Tibial nerve (tissue), 4 donors: ENCODE measurements at places on chromosomes 2 and 18.

DNA sequence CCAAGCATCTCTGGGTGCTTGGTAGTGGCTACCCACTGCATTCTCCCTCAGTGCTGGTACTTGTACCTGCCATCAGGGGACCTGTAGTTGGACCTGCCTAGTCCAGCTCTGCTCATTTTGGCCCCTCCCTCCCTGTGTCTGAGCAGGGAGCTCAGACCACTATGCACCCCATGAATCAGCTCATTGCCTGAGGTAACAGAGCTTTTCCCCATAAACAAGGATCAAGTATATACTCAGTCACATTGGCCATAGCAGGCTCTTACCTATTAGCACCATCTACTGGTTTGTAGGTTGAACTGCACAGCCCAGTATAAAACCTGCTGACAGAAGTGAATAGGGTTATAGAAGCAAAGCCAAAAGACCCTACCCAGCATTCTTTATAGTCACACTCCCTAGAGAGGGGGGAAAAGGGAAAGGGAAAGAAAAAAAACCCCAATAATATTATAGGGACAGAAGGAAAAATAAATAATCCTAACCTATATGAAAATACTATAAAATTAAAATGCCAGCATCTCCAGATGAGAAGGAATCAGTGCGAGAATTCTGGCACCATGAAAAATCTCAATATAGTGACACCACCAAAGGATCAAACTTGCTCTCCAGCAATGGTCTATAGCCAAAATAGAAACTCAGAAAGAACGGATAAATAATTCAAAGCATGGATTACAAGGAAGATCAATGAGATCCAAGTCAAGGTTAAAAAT, 6.9 kb upstream of the FLACC1 start:
- no peak overlapping the region for H3K4me3 ChIP-seq
- no peaks in the 10 kb centered on the region for H3K27me3 ChIP-seq
- DNase-seq = no peak
- no peak overlapping the region for H3K27ac ChIP-seq

DNA sequence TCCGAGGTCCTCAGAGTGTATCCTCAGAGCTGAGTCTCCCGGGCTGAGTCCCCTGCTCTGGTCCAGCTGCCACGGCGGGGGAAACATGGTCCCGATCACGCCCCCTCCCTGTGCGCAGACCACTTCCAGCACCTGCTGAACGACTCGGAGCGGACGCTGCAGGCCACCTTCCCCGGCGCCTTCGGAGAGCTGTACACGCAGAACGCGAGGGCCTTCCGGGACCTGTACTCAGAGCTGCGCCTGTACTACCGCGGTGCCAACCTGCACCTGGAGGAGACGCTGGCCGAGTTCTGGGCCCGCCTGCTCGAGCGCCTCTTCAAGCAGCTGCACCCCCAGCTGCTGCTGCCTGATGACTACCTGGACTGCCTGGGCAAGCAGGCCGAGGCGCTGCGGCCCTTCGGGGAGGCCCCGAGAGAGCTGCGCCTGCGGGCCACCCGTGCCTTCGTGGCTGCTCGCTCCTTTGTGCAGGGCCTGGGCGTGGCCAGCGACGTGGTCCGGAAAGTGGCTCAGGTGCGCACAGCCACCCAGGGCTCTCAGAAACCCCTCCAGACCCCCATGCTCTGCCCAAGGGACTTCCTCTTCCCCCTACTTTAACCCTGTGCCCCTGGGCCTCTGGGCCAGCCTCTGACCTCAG, 26.7 kb downstream of the GPC1 start:
- no peaks in the 10 kb centered on the region for H3K27me3 ChIP-seq

DNA sequence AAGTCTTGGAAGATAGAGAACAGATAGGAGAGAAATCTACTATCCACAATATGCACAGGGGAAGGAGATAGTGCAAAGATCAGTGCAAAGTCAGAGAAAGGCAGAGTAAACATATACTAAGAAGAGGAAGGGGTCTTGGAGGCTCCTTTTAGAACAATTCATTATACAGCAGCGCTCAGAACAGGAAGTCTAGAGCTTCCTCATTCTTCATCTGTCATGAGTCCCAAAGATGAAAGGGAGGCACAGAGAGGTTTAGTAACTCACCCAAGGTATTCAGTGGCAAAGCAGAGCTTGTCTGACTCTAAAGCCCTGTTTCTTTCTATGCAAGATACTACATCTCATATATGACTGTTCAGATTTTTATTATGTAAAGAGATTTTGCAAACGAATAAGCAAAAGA, 1.4 kb downstream of the SP110 start:
- no peaks in the 10 kb centered on the region for H3K27me3 ChIP-seq
- peaks cover 40% of the 10 kb centered on the region for H3K36me3 ChIP-seq
- H3K27ac ChIP-seq = no peak overlapping the region

DNA sequence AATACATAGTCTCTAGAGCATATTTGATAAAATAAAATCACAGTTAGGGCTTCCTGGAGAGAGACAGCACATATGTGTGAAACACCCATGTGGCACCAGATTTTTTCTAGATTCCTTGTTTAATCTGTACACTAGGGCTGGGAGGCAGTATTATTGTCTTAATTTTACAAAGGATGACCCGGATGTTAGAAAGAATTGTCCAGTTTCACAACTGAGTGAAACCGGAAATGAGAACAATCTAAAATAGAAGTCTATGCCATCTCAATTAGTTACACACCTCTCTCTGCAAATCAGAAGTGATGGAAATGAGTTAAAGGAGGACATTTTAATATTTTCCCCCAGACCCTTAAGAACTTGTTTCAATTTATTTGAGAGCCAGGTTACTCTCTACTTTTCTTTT, 463.7 kb upstream of the DSEL start:
- H3K27ac ChIP-seq = no peak overlapping the region
- H3K4me3 ChIP-seq = no peak overlapping the region
- no peaks in the 10 kb centered on the region for H3K4me1 ChIP-seq
- no peaks in the 10 kb centered on the region for H3K27me3 ChIP-seq
- H3K36me3 ChIP-seq = no peaks in the 10 kb centered on the region
- DNase-seq = no peak

DNA sequence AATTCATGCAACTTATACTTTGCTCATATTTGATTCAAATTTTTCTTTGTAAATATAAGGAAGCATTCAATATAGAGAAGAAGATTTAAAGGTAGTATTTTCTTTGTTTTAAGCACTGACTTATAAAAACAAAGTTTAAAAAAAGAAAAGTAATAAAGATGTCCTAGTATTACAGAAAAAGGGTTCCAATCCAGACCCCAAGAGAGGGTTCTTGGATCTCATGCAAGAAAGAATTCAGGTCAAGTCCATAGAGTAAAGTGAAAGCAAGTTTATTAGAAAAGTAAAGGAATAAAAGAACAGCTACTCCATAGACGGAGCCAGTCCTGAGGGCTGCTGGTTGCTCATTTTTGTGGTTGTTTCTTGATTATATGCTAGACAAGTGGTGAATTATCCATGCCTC, 267.9 kb downstream of the CTNNA2 start:
- H3K36me3 ChIP-seq = no peaks in the 10 kb centered on the region
- no peak overlapping the region for H3K27ac ChIP-seq
- H3K4me3 ChIP-seq = no peak overlapping the region
- no peaks in the 10 kb centered on the region for H3K4me1 ChIP-seq
- H3K27me3 ChIP-seq = no peaks in the 10 kb centered on the region
- no peak for DNase-seq

- peak; percentile 43 for DNase-seq
- H3K4me3 ChIP-seq = no peak overlapping the region
- no peaks in the 10 kb centered on the region for H3K4me1 ChIP-seq
- no peaks in the 10 kb centered on the region for H3K36me3 ChIP-seq
- no peak overlapping the region for H3K27ac ChIP-seq
- no peaks in the 10 kb centered on the region for H3K27me3 ChIP-seq
These were observed 281.1 kb upstream of the MGAT5 start for GRCh38 chr2:133972786-133973185.
